GM12878 (cell line): ENCODE measurements at places on chromosomes 11 and 22.

- H3K4me1 ChIP-seq: no peaks in the 10 kb centered on the region
- peak; percentile 19 for DNase-seq
- H3K27ac ChIP-seq: no peak overlapping the region
- H3K4me3 ChIP-seq: no peak overlapping the region
These were observed 19.9 kb upstream of the CCDC86 start for GRCh38 chr11:60821827-60822599.

DNA sequence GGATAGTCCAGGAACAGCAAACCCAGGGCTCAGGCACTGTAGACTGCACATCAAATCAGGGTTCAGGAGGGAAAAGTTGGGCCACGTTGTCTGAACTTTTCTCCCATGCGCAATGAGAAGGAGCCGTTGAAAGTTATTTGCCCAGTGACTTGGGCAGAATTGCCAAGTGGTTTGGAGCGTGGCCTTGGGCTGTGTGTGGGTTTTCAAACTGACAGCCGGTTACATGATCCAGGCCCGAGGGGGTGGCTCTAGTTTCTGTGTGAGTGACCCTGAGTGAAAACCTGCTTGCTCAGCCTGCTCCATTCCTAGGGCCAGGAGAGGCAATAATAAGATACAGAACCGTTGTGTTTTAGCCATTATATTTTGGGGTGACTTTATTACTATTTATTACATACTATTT is 20.3 kb downstream of the MB start:
- H3K4me3 ChIP-seq: no peak overlapping the region
- H3K4me1 ChIP-seq: no peaks in the 10 kb centered on the region
- no peak overlapping the region for H3K27ac ChIP-seq
- H3K27me3 ChIP-seq: no peaks in the 10 kb centered on the region
- no peak for DNase-seq
- no peaks in the 10 kb centered on the region for H3K36me3 ChIP-seq

GRCh38 chr11:126485986-126486635 is 130.6 kb downstream of the ST3GAL4 start:
- H3K27me3 ChIP-seq: peaks cover 3% of the 10 kb centered on the region
- no peak overlapping the region for H3K27ac ChIP-seq
- no peak for DNase-seq
- H3K4me3 ChIP-seq: no peak overlapping the region

- H3K4me3 ChIP-seq: no peak overlapping the region
- H3K27ac ChIP-seq: no peak overlapping the region
- no peaks in the 10 kb centered on the region for H3K36me3 ChIP-seq
- no peak for DNase-seq
- H3K27me3 ChIP-seq: no peaks in the 10 kb centered on the region; the same call in 1 of the 2 replicates
These were observed 40.0 kb downstream of the LINC01488 start for GRCh38 chr11:69521457-69521856.

DNA sequence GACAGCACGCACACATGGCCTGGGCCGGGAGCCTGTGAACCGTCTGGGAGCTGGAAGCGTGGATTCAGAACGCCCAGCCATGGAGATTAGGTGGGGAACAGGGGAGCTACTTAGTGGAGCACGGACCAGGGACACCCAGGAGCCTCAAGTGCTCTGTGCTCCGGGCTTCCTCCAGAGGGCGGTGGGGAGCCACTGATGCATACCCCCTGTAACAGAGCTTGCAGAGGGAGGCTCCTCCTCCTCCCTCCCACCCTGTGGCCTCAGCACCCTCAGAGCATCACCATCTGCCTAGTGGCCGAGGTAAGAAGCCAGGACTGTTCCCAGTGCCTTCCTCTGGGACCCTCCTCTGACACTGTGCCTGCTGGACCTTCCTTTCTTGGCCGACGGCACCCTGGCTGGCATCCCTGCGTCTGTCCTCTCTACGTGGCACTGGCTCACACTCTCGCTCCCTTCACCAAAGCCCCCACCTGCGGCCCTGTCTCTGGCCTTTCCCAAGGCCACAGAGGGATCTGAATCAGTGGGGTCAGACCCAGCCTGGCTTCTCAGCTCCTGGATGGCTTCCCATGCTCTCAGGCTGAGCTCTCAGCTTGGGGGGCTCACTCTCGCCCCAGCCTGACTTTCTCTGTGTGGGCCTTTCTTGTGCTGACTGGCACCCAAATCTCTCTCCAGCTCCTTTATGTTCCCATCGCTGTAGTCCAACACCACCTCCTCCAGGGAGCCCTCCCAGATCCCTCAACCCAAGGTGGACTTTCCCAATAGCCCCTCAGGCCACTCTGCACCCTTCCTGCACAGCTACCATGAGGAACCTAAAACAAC is 780.9 kb downstream of the BRD1 start:
- H3K27ac ChIP-seq: no peak overlapping the region
- no peaks in the 10 kb centered on the region for H3K36me3 ChIP-seq
- no peaks in the 10 kb centered on the region for H3K27me3 ChIP-seq
- no peak for DNase-seq
- H3K4me3 ChIP-seq: no peak overlapping the region
- no peaks in the 10 kb centered on the region for H3K4me1 ChIP-seq
